ENCODE measurements at places on chromosomes 3 and 15. TPM values are rescaled to one million over a fixed set of nuclear protein-coding genes. Genes with fewer than 3 reads are reported as not detected.

Gene LDHAL6B
- 3.6 TPM for total RNA-seq

Gene DUT
- total RNA-seq, result 61.2 TPM

Gene CCR1
- total RNA-seq, result 11.1 TPM

GRCh38 chr3:24400450-24400849 lies 94.2 kb downstream of the THRB start:
- DNase-seq, result no peak

DNA sequence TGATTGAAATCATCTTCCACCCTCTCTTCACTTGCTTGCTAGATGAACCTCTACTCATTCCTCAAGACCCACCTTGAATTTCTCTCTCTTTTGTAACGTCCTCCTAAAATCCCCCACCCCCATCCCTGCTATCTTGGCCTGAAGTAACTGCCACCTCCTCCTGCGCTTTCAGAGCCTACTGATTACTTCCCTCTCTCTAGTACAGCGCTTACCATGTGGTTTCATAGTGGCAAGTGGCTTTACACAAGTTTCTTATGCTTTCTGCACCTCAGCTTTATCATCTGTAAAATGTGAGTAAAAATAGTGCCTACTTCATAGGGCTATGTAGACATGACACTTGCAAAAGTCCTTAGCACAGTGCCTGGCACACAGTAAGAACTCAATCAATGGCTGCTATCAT lies 28.7 kb upstream of the DAZL start:
- DNase-seq, result no peak

- no peak for DNase-seq
Observed at GRCh38 chr3:147405231-147406027, 914 bp downstream of the ZIC4 start.

GRCh38 chr3:61563313-61564271 lies 2.2 kb downstream of the PTPRG start:
- DNase-seq, result peak; percentile 11

DNA sequence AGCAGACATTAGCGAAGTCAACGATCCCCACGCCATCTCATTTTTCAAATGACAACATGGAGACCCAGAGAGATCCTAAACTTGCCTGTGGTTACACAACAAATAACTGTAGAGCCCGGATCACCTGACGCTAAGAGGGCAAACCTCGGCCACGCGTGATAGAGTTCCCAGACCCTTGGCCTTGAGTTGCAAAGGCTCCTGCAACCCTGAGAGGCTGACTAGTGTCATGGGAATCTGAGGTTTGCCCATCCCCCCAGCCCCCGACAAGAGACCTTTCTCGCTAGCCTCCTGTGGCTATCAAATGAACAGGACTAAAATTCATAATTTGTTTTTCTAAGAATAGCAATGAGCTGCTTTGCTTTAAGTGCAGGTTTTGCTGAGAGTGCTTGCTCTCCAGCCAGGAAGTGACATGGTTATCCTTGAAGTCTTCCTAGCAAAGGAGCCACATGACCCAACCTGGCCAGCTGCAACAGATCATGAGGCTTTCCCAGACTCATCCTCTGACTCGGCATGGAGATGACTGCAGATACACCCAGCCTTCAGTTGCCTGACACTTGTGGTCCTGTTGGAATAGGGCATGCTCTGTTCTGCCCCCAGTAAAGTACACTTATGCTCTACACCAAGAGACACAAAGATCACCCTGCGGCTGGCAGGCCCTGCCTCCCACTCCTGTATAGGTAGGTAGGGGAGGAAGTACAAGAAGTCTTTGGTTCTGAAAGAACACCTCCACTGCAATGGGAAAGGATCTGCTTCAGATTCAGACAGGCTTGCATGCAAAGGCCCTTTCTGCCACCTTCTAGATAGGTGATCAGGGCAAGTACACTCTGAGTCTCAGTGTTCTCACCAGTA lies 36.0 kb downstream of the MCF2L2 start:
- peak; percentile 40 for DNase-seq

GRCh38 chr3:61358364-61358763 lies 107.1 kb upstream of the FHIT start:
- DNase-seq, result peak; percentile 94

- no peak for DNase-seq
Observed at GRCh38 chr15:71385457-71385856, 270.2 kb downstream of the THSD4 start.

DNA sequence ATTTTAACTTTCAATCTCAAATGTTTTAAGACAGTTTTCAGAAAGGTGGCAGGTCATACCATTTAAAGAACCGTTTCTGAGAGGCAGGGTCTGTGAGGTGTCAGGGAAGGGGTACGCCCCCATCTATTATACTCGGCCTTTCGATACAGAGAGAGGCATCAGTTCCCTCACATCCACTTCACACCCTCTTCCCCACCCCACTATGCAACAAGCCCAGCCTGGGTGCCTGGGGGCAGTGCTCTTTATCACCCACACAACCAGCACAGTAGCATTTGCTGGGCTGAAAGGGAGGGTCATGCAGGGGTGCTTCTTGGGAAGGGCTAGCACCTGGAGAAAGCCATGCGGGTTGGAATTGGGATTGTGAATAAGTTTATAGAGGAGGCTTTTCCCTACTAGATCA lies 56.0 kb upstream of the KCNMB2 start:
- no peak for DNase-seq
